ENCODE measurements at places on chromosomes 3 and 15.
A peak's percentile ranks its signal among the peaks of the same experiment; 100 is the strongest.

DNA sequence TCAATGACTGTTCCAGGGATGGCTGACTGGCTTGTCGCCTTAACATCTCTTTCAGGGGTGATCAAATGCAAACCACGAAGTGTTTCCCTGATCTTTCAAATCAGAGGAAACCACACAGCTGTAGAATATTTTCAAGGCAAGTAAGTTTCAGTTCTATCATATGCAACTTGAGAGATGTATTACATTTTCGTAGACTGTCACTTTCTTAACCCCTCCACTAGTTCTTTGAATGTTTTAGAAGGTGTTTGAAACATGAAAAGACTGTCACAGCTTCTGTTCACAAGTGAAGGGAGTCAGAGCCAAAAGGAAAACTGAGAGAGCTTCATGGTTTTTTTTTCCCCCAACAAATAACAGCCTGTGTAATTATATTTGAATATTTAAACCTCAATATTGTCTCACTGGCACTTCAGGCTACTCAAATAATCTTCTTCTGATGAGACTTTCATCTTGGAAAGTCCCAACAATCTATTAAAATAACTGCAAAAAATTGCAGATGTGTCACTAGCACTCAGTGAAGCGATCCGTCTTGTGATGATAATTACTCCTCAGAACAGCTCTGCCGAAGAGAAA, 25.9 kb upstream of the CAPN7 start:
- no peak for DNase-seq

DNA sequence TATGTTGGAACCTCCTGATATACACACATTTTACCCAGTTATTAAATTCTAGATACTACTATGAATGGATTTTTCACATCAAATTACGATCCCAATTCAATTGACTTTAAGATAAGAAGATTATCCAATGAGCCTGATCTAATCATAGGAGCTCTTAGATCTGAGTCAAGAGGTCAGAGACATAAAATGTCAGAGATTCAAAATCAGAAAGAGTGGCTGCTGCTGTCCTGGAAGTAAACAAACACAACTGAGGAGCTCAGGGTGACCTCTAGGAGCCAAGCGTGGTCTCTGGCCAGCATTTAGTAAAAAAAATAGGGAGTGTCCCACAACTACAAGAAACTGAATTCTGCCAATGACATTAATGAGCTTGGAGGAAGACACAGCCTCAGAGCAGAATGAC, 557.1 kb upstream of the CBLB start:
- DNase-seq: no peak

DNA sequence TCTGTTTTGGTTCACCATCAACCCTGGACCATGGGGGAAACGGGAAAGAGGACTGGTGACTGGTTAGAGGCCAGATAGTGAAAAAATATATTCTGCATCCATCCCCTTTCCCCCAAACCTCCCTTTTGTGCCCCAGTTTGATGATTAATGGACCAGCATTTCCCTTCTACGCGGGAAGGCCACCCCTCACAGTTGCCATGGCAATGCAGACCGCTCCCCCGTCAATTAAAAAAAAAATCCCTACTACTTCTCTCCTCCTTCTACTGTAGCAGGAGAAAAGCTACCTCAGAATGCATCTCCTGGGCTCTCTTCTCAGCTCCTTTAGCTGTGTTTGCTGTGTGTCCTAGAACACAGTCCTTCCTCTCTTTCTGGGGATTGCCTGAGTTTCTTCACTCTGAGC, 4.0 kb downstream of the BAHD1 start:
- DNase-seq: no peak

GRCh38 chr3:173465112-173465511, 67.6 kb downstream of the NLGN1 start:
- DNase-seq: no peak

- no peak for DNase-seq
Measured at GRCh38 chr3:194421-194820, 2.1 kb upstream of the CHL1 start.

- DNase-seq: no peak
Measured at GRCh38 chr15:74830868-74831267, 4.4 kb downstream of the CPLX3 start.

DNA sequence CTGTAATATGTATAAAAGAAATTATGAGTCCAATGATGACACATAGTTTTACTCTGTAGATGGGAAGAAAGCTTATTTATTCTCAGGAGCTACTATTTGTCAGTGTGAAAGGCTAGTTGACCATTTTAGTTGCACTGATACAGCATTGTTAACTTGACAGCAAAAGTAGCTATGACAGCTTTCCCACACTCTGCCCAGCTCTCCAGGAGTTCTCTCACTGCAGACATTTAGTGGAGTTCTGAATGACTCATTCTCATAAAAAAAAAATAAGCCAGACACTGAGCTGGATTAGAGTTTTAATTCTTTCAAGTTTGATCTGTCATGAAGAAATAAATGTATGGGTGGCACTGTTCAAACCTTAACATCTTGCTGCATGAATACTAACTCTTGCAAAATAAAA, 77.2 kb upstream of the CFAP20DC start:
- DNase-seq: no peak

GRCh38 chr3:104514776-104515175, 851.9 kb upstream of the ALCAM start:
- DNase-seq: no peak

GRCh38 chr15:60264088-60264487, 133.7 kb downstream of the ANXA2 start:
- no peak for DNase-seq

GRCh38 chr3:194886836-194887235, 201.2 kb downstream of the FAM43A start:
- no peak for DNase-seq

- DNase-seq: no peak
Measured at GRCh38 chr15:46941241-46941640, 776.1 kb upstream of the SEMA6D start.

DNA sequence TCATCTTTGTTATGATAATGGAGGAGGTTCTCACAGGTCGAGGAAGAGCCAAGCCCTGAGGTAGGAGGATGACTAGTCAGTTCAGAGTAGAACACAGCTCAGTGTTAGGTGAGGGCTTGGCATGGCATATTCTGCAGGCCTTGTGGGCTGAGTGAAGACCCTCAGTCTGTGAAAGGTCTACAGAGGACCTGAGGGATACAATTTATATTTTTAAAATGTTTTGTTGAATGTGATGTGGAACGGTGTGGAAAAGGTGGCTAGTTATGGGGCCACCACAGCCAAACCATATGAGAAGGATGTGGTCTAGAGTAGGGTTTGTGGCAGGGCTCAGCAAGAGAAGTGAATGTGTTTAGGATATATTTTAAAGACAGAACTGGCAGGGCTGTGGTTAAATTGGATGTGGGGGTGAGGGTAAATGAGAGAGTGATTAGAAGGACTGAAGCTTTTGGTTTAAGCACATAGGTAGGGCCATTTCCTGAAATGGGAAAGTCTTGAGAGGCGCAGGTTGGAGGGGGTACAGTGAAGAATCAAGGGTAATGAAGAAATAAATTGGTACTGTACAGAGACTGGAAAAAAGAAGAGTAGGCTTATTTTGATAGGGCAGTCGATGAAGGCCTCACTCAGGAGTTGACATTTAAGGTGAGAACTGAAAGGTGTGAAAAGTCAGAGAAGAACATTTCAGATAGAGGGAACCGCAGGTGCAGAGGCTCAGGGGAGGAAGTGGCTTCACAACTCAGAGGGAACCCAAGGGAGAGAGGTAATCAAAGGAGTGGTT, 60.5 kb downstream of the SPTSSB start:
- DNase-seq: peak; percentile 6

DNA sequence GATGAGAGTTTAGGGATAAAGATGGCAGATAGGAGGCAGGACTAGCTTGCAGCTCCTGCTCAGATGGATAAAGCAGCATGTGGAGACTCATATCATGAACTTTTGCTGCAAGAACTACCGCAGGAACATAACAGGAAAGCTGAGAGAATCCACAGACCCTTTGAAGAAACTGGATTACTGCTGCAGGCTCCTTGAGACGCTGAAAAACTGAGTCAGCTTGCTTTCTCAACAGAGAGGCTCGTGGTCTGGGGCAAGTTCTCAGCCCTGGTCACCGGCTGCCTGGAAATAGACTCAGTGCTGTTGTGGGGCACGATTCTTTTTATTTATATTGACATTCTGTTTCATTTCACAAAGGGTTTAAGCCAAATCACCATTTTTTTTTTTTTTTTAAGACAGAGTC, 28.8 kb upstream of the TRIM59 start:
- DNase-seq: no peak

- DNase-seq: no peak
Measured at GRCh38 chr15:90297021-90297420, 31.5 kb downstream of the NGRN start.

GRCh38 chr3:23590424-23591273, 215.1 kb upstream of the UBE2E1 start:
- no peak for DNase-seq

GRCh38 chr3:142022381-142022780, 127.0 kb downstream of the TFDP2 start:
- no peak for DNase-seq

DNA sequence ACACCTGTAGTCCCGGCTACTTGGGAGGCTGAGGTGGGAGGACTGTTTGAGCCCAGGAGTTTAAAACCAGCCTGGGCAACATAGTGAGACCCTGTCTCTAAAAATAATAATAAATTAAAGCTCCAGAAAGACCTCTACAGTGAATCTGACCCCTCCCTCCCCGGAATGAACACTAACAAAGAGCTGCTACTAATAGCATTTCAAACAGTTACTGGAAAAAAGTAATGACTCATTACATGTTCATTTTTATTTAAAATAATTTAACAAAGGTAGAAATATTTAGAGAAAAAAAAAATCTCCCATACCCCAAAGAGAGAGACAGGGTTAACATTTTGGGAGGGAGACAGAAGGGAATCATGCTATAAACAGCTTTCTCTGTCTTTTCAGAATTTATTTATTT, 2.2 kb upstream of the UBA3 start:
- no peak for DNase-seq

- DNase-seq: no peak
Measured at GRCh38 chr3:127535901-127536829, 54.4 kb downstream of the TPRA1 start.

DNA sequence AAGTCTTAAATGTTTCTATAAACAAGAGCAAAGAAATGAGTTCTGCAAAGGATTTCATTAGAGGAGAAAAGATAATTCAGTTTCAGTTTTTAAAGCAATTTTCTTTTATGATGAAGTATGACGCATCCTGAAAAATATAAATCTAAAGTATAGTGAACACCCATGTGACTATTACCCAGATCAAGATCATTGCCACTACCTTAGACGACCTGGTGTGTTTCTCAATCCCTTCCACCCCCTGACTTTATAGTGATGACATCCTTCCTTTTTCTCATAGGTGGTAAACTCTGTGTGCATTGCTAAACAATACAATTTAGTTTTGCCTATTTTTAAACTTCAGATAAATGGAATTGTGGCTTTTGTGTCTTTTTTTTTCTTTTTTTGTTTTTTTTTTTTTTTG, 8.4 kb downstream of the STT3B start:
- no peak for DNase-seq

- DNase-seq: no peak
Measured at GRCh38 chr15:55250941-55251340, 38.7 kb downstream of the RAB27A start.

DNA sequence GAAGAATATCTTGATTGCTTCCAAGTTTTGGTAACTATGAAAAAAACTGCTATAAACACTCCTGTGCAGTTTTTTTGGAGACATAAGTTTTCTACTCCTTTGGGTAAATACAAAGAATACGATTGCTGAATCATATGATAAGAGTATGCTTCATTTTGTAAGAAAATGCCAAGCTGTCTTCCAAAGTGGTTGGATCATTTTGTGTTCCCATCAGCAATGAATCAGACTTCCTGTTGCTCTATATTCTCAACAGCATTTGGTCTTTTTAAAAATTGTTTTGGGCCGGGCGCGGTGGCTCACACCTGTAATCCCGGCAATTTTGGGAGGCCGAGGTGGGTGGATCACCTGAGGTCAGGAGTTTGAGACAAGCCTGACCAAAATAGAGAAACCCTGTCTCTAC, 14.5 kb downstream of the BTD start:
- no peak for DNase-seq

All from stimulated activated CD8-positive, alpha-beta memory T cell treated with anti-CD3 and anti-CD28 coated beads, Interleukin-7, amount 100 ng/mL, for 24 hours (primary cell).